ENCODE measurements at places on chromosomes 6 and 20. TPM values are rescaled to one million over a fixed set of nuclear protein-coding genes. Genes with fewer than 3 reads are reported as not detected.

Gene HLA-DPB1
- total RNA-seq, result 5.6 TPM

Gene GPX5
- not detected for total RNA-seq

Gene TNF
- 0.34 TPM for total RNA-seq

Gene HLA-G
- not detected for total RNA-seq

GRCh38 chr6:16296061-16296670 is 57.8 kb downstream of the GMPR start:
- DNase-seq, result no peak

DNA sequence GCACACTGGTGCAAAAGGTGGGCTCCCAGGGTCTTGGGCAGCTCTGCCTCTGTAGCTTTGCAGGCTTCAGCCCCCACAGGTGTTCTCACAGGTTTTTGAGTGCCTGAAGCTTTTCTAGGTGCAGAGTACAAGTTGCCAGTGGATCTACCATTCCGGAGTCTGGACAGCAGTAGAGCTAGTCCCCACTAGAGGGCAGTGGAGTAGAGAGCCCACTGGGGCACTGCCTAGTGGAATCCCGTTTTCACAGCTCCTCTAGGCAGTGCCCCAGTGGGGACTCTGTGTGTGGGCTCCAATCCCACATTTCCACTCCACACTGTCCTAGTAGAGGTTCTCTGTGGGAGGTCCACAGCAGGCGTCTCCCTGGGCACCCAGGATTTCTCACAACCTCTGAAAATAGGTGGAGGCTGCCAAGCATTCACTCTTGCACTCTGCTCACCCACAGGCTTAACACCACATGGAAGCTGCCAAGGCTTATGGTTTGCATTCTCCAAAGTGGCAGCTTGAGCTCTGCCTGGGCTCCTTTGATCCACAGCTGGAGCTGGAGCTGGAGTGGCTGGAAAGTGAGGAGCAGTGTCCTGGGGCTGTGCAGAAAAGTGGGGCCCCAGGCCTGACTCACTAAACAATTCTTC is 86.3 kb upstream of the PROKR2 start:
- DNase-seq, result peak; percentile 9

DNA sequence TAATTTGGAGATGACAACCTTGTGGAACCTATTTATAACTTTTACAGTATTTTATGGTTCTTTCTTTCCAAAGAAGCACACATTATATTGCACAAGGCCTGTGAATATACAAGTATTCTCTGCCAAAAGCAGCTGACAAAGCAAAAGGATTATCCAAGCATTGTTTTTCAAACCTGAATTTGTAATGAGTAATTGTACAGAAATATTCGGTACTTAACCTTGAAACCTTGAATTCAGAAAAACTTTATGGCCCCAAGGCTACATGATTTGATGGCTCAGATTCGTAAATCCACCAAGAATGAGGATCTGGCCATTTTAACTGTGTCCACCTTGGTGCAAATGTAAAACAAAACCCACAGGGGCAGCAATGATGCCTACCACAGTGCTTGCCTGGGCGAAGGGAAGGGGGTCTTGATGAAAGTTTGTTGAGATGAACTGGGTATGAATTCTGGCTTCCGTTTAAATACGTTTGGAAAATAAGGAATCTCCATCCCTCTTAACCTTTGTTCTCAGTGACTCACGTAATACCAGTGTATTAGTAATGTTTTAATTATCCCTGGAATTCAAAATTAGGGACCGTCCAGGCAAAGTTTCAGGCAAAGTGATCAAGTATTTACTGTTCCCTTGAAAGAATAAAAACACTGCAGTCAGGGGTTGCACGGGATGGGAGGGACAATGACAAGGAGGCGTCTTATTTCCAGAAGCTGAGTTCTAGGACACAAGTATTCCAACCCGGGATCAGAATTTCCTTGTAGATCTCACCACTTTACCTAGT is 2.7 kb upstream of the RBM24 start:
- DNase-seq, result peak; percentile 84

DNA sequence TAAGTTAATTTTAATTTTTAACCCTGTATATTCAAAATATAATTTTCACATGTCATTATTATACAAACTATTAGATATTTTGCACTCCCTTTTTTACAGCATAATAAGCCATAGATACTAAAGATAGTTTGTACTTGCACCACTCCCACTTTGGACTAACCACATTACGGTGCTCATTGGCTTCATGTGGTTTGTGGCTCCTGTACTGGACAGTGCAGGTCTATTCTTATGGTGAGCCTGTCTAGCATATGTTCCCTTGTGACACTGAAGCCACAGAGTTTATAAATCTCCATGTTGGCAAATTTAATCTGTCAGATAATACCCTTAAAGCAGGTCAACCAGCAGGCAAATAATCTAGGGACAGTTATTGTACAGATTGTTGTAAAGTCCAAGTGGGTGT is 354.4 kb upstream of the KCNQ5 start:
- DNase-seq, result no peak

GRCh38 chr20:52493171-52493721 is 301.7 kb upstream of the ZFP64 start:
- no peak for DNase-seq

GRCh38 chr6:149335924-149336608 is 18.6 kb downstream of the TAB2 start:
- DNase-seq, result peak; percentile 79

DNA sequence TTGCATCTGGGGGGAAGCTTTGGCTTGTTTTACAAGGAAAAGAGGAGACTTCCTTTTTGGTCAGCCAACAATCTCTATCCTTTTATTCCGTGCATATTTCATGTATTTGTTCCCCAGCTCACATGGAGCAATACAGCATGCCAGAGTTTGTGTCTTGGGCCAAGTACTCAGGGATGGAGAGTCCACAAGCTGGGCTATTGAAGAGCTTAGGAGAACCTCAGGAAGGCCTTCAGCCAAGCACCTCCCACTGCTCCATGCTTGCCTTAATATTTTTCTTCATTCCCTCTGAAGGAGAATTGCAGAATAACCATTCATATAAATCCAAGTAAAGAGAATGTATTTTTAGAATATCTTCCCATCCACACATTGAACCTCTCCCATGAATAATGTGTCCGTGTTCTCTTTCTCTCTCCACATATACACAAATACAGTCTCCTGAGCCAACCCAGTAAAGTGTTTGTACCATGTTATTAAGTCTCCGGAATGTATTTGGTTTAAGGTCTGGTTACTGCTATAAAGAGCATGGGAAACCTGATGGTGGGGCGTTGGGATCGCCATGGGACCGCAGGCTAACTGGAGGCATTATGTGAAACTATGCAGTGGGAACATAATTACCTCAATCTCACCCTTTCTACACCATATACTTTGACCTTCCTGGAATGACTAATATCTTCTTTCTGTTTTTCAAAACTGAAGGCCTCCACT is 3.0 kb downstream of the LAMA4 start:
- DNase-seq, result no peak

DNA sequence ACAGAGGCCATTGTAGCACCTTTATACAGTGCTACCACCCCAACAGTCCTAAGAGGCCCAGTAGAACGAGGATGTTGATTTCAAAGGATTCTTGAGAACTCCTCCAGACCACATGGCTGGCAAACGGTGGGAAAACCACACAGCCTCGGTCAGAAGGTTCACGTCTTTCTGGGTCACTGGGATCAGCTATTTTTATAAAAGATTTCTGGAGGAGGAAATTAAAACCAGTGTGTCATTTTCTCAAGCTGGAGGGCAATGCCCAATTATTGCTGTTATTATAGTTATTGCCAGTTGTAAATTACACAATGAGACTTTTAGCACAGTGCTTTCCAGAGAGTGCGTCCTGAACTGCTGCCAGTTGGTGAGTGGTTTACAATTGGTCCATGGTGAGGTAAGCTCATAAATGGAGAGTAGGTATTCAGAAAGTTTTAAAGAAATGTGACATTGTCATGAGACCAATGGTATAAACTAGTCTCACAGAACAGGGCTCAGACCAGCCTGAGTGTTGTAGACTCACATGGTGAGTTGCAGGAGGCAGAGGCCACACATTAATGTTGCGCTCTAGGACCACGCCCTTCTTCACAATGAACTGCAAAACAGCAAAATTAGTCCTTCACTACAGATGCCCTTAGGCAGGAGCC is 8.4 kb upstream of the PPP1R14C start:
- no peak for DNase-seq

- DNase-seq, result no peak
These were observed 733.9 kb downstream of the CBLN4 start for GRCh38 chr20:55271371-55271770.

GRCh38 chr20:58081846-58082245 is 146.6 kb downstream of the ANKRD60 start:
- peak; percentile 77 for DNase-seq

DNA sequence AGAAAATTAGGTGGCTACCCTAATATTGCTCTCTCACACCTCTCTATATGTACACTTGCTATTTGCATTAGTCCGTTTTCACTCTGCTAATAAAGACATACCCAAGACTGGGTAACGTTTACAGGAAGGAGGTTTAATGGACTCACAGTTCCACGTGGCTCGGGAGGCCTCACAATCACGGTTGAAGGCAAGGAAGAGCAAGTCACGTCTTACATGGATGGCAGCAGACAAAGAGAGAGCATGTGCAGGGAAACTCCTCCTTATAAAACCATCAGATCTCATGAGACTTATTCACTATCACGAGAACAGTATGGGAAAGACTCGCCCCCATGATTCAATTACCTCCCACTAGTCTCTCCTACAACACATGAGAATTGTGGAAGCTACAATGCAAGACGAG is 53.4 kb downstream of the EPM2A start:
- DNase-seq, result no peak

GRCh38 chr6:13635948-13636658 is 21.0 kb downstream of the NOL7 start:
- no peak for DNase-seq

DNA sequence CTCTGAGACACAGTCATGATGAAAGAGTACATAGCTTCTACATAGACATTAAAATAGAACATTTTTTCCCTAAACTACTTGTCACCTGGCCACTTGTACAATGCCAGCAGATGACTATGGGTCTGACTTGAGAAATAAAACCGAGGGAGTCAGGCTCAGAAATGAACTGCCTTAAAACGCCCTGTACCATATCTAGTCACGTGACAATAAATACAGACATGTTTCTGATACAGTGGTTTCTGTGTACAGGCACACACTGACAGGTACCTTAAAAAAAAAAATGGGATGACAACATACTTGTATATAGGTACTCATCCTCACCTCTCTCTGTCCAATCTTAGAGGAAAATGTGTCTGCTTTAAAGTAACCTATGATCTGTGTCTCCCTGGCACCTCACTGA is 144.1 kb downstream of the SH3BGRL2 start:
- DNase-seq, result no peak

DNA sequence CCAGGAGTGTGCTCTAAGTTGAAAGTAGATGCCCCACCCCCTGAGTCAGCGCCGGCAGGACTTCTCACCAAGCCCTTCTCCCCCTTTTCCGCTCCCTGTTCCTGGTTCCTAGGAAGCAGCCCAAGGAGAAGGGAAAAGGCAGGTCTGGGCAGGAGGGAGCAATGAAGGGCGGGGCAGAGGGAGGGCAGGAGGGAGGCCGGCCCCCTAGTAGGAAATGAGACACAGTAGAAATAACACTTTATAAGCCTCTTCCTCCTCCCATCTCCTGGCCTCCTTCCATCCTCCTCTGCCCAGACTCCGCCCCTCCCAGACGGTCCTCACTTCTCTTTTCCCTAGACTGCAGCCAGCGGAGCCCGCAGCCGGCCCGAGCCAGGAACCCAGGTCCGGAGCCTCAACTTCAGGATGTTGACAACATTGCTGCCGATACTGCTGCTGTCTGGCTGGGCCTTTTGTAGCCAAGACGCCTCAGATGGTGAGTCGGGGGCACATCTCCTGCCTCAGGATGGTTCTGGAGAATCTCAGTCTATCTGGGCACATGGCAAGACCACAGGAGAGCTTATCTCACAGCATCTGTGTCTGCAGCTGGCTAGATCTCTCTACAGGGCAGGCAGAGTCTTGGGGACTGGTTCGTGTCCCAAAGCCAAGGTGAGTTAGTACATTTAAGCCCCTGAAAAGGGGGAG is at the start of gene PROCR:
Gene PROCR, plus strand, starts transcription at position 320 of the 681 bp plus-strand sequence. Its CDS starts 83 bp downstream, at position 403.
- DNase-seq, result peak; percentile 91

DNA sequence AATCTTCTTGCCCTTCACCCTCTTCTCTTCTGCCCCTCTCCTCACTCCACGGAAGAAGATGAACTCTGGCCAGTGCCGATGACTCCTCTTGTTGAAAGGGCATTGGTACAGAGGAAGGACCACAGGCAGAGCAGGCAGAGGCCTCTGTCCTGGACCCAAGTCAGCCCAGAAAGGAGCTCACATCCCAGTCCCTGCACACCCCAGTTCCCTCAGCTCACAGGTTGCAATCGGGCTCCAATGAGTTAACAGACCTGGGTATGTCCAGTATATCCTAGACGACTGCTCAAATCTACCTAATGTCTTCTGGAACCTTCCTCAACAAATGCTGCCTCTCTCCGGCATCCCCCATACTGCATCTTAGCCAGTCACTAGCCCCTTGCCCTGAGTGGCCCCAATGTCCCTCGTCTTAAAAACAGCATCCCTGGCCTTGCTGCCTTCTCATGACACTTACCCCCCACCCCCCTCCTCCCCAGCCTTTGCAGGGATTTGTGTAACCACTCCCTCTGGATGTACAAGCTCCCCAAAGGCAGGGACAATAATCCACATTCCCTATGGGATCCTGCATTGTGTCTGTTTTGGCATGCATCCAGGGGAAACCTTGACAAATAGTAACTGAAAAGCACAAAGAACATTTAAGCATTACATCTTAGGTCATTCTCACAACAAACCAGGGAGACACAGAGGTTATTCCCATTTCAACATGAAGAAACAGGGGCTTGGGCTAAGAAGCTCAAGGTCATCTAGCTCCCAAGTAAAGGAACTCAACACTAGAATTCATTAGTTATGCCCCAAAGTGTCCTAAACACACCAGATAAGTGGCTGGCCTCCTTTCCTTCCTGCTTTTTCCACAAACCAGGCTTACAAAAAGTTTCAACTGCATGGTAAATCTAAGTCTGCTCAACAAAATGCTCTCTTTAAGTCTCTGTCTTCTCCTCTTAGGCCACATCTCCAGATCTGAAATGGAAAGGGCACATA is 45.1 kb downstream of the TRERF1 start:
- no peak for DNase-seq

- no peak for DNase-seq
These were observed 66.7 kb downstream of the TMEM170B start for GRCh38 chr6:11604215-11604614.

- no peak for DNase-seq
These were observed 24.0 kb downstream of the PGM3 start for GRCh38 chr6:83169106-83169505.

DNA sequence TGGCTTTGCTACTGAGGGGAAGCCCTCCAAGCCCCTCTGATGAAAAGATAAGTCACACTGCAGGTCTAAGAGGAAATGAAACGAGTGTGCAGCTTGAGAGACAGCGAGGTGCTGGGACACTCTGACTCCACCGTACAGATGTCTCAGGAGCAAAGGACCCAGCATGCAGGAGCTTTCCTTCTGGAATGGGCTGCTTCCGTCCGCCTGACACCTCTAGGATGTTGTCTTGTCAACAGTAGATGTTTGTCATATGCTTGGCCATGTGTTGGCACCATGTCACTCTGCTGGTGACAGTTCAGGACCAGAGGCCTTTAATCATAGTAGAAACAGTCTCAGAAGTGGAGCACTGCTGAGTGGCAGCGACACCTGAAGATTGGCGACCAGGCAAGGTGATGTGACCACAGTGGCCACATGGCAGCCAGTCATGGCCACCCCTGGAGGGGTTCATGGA is 46.7 kb downstream of the SLC24A3 start:
- DNase-seq, result no peak

Data from HFFc6 (cell line).